Mesendoderm (in vitro differentiated cells): ENCODE measurements at places on chromosomes 16 and 17.

GRCh38 chr17:2797226-2797625 is 988 bp downstream of the RAP1GAP2 start:
- no peak overlapping the region for H3K4me3 ChIP-seq
- H3K4me1 ChIP-seq, result no peaks in the 10 kb centered on the region
- no peak for DNase-seq
- H3K27ac ChIP-seq, result no peak overlapping the region

DNA sequence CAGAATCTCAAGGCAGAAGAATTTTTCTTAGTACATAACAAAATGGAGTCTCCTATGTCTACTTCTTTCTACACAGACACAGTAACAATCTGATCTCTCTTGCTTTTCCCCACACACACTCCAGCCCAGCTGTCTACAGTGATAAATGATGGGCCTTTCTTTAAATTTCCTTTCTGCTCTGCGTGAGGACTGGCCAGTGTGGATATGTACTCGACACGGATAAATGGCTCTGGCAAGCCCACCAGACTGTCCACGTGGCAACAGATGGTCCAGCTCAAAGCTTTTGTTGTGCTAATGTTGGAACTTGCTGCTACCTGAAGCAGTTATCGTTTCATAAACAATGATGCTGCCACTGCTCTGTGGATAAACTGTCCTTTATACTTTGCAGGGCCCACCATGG is 410.7 kb downstream of the TMEM114 start:
- no peaks in the 10 kb centered on the region for H3K4me1 ChIP-seq
- no peak for DNase-seq
- H3K27me3 ChIP-seq, result no peaks in the 10 kb centered on the region
- H3K27ac ChIP-seq, result peak overlapping the region; percentile 54
- H3K4me3 ChIP-seq, result no peak overlapping the region

GRCh38 chr16:71513302-71513701 is 12.9 kb upstream of the CHST4 start:
- H3K27me3 ChIP-seq, result no peaks in the 10 kb centered on the region
- H3K4me1 ChIP-seq, result no peaks in the 10 kb centered on the region
- no peak for DNase-seq
- H3K27ac ChIP-seq, result no peak overlapping the region
- no peak overlapping the region for H3K4me3 ChIP-seq

- no peak overlapping the region for H3K27ac ChIP-seq
- H3K27me3 ChIP-seq, result no peaks in the 10 kb centered on the region
- H3K36me3 ChIP-seq, result no peaks in the 10 kb centered on the region
Observed at GRCh38 chr17:6567528-6568183, 11.3 kb upstream of the PITPNM3 start.

- H3K27me3 ChIP-seq, result no peaks in the 10 kb centered on the region
- no peak overlapping the region for H3K4me3 ChIP-seq
- DNase-seq, result no peak
- peaks cover 15% of the 10 kb centered on the region for H3K4me1 ChIP-seq
- H3K36me3 ChIP-seq, result no peaks in the 10 kb centered on the region
Observed at GRCh38 chr17:77437747-77438146, 297.0 kb downstream of the SEC14L1 start.

- no peaks in the 10 kb centered on the region for H3K4me1 ChIP-seq
- H3K27me3 ChIP-seq, result no peaks in the 10 kb centered on the region
- no peak overlapping the region for H3K4me3 ChIP-seq
- H3K27ac ChIP-seq, result no peak overlapping the region
Observed at GRCh38 chr16:88599092-88599733, 29.0 kb downstream of the ZC3H18 start.

- no peak overlapping the region for H3K27ac ChIP-seq
- DNase-seq, result no peak
- no peaks in the 10 kb centered on the region for H3K27me3 ChIP-seq
- H3K4me3 ChIP-seq, result no peak overlapping the region
- no peaks in the 10 kb centered on the region for H3K36me3 ChIP-seq
- no peaks in the 10 kb centered on the region for H3K4me1 ChIP-seq
Observed at GRCh38 chr16:83473926-83474650, 333.7 kb upstream of the HSBP1 start.

GRCh38 chr17:33024688-33025486 is 33.2 kb downstream of the SPACA3 start:
- no peak for DNase-seq
- H3K36me3 ChIP-seq, result no peaks in the 10 kb centered on the region
- H3K27ac ChIP-seq, result no peak overlapping the region
- no peak overlapping the region for H3K4me3 ChIP-seq
- H3K27me3 ChIP-seq, result no peaks in the 10 kb centered on the region
- no peaks in the 10 kb centered on the region for H3K4me1 ChIP-seq

DNA sequence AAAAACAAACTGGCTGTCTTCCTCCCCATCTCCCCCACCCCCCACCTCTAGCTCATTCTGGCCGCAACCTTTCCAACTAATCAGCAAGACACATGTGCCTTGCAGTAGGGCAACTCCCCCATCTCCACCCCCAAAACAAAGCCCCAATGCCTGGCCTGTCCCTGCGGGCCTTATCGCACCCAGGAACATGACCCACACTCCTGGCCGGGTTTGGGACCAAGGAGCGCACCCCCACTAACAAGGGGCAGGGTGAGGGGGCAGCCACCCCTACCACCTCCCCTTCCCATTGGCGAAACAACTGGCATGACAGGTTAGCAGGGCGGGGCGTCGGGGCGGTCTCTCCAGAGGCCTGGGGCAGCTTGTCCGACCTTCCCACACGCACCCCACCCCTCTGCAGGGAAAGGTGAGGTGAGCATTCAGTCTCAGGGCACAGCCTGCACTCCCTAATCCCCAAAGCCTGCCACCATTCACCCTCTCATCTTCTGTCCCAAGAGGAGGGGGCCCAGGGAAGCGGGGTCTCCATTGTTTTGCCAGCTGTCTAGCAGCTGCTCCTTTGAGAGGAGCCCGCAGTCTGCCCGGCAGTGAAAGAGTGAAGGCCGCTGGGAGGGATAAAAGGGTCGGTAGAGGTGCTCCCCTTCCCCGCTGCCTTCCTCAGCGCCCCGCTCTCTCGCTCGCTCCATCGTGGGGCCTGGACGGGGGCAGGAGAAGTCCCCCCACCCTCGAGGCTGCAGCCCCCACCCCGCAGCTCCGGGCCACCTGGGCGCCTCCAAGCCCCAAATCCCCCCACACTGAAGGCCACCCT is 765 bp downstream of the MYO18A start:
- no peaks in the 10 kb centered on the region for H3K27me3 ChIP-seq
- no peaks in the 10 kb centered on the region for H3K36me3 ChIP-seq
- peaks cover 14% of the 10 kb centered on the region for H3K4me1 ChIP-seq
- DNase-seq, result peak; percentile 84
- H3K4me3 ChIP-seq, result peak overlapping the region; percentile 36
- peak overlapping the region; percentile 22 for H3K27ac ChIP-seq

GRCh38 chr17:16934836-16935235 is 37.1 kb downstream of the TNFRSF13B start:
- H3K4me1 ChIP-seq, result peaks cover 10% of the 10 kb centered on the region
- H3K36me3 ChIP-seq, result no peaks in the 10 kb centered on the region
- DNase-seq, result no peak
- H3K27me3 ChIP-seq, result no peaks in the 10 kb centered on the region
- no peak overlapping the region for H3K4me3 ChIP-seq

DNA sequence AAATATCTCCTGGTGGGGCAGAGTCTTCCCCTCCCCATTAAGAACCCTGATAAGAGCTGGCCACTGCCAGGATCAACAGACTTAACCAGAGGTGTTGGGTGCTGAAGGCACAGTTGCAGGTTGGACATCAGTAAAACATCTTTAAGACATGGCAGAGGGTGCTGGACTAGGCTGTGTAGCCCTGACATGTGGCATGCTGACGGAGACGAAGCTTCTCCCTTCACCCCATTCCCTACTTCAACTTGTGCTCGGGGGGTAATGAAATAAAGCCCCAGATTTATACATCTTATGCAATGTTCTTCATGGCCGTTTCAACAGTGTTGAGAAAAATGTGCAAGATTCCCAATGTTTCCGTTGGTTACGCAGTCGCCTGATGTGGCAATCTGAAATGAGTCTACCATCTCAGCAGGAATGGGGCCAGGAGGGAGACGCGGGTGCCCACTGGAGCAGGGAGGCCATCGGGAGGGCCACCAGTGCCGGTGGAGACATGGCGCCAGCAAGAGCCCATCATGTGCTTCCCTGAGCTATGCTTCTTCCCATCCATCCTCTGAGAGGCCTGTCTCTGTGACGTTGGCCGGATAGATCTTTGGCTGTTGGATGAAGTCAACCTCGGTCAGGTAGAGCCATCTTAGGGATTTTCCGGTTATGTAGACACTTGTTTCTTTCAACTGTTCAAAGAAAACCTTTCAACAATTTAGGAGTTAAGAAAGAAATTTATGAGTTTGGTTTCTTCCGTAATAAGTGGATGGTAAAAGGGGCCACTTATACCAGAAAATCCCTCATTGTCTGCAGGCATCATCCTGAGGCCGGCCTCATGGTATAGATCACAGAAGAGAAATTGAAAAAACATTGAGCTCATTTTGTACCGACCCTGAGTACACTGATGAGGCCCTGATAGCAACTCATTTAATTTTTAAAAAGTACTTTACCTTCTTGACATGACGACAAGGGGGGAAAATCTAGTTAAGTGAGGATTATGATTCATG is 6.4 kb downstream of the IRF8 start:
- no peak overlapping the region for H3K4me3 ChIP-seq
- H3K27me3 ChIP-seq, result no peaks in the 10 kb centered on the region
- no peaks in the 10 kb centered on the region for H3K4me1 ChIP-seq
- H3K36me3 ChIP-seq, result no peaks in the 10 kb centered on the region
- no peak overlapping the region for H3K27ac ChIP-seq
